Fibroblast of skin of right biceps (primary cell): ENCODE measurements at places on chromosomes 13 and 19.
A peak's percentile ranks its signal among the peaks of the same experiment; 100 is the strongest.

DNA sequence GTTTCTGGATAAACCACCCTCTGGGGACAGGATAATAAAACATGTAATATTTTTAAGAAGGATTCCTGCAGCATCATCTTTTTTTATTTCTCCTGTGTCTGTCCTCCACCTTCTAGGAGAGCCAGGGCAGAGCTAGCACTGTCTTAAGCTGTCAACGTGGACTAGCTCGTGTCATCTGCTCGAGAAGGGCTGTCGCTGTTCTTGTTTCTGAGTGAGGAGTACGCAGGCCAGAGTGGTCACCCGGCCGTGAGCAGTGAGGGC is 13.9 kb downstream of the CAPN12 start:
- DNase-seq = no peak

DNA sequence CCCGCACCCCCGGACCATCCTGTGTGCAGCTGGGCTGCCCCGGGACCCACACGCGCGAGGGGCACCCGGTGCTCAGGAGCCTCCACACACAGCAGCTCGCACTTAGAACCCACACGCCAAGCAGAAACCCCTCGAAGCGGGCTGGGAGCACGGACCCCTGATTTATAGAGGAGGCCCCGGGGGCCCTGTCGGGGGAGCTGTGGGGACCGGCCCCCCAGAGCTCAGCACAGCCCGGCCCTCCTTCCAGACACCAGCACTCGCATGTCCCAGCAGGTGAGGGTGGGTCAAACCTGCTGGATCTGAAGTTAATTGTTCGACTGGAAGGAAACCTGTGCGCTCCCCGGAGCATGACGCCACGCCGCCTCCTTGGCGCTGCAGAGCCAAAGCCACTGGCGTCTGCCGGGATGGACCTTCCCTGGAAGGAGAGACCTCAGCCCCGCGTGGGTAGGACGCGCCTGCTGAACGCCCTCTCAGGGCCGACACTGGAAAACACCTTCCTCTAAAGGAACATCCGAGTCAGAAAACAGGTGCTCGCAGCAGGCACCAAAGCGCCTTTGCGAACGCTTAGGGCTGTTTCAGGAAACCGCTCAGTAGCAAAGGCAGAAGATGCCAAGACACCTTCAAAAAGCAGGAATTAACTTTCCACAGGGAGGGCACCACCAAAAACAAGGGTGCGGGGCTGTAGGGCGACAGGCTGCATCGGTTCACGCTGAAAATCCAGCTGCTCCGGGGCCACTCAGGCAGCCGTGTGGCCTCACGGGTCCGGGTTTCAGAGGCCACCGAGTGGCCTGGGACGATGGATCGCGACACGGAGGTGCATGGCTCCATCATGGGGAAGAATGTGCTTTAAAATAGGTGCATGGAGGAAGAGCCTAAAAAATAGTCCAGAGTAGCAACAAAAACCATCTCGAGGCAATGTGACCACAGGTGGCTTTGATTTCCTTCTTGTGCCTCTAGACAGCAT is 37.8 kb upstream of the GRTP1 start:
- DNase-seq = no peak

- no peak for DNase-seq
These were observed 61.4 kb upstream of the SLITRK1 start for GRCh38 chr13:83943530-83944279.

DNA sequence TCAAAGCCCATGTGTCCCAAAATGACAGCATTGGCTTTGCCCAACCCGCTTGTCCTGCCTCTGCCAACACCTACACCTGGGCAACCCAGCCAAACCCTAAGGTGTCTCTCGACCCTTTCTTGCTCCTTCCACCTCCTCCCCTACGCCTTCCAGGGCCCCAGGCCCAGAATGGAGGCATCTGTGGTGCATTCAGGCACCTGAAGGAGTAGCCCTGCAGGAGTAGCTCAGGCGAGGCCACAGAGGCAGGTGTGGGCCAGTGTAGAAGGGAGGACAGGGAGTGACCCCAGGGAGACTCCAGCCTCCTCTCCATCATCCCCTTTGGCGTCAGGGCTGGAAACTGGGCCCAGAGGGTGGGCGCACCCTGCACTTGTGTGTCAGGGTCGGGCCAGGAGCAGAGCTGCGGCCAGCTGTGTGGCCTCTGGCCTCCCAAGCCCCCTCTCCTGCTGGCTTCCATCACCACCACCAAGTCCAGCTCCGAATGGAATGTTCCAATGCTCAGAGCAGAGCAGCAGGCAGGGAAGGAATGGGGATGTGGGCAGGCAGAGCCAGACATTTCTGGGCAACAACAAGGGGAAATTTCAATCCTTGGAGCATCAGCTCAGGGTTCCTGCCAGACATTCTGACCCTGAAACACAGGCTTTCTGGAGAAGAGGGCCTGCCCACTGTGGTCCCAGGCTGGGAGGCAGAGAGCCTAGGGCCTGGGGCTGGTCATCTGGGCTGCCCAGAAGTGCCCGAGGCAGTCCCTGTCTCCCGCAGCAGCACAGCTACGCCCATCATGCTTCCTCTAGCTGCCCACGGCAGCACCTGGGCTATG is 16.4 kb downstream of the PLEKHF1 start:
- DNase-seq = no peak

- peak; percentile 82 for DNase-seq
These were observed 27.6 kb downstream of the ZNF607 start for GRCh38 chr19:37691881-37692504.

GRCh38 chr19:609004-609346 is 19.3 kb downstream of the HCN2 start:
- DNase-seq = no peak

DNA sequence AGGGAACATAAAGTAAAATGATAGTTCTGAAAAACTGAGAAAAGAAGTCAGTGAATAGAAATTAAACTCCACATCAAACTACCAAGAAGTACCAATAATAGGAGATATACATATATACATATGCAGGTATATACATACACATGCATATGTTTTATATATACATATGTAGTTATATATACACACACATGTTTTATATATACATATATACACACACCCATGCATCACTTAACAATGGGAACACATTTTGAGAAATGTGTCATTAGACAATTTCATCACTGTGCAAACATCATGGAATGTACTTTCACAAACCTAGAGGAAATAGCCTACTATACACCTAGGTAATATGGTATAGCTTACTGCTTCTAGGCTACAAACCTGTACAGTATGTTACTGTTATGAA is 626.8 kb upstream of the PCDH9 start:
- no peak for DNase-seq

DNA sequence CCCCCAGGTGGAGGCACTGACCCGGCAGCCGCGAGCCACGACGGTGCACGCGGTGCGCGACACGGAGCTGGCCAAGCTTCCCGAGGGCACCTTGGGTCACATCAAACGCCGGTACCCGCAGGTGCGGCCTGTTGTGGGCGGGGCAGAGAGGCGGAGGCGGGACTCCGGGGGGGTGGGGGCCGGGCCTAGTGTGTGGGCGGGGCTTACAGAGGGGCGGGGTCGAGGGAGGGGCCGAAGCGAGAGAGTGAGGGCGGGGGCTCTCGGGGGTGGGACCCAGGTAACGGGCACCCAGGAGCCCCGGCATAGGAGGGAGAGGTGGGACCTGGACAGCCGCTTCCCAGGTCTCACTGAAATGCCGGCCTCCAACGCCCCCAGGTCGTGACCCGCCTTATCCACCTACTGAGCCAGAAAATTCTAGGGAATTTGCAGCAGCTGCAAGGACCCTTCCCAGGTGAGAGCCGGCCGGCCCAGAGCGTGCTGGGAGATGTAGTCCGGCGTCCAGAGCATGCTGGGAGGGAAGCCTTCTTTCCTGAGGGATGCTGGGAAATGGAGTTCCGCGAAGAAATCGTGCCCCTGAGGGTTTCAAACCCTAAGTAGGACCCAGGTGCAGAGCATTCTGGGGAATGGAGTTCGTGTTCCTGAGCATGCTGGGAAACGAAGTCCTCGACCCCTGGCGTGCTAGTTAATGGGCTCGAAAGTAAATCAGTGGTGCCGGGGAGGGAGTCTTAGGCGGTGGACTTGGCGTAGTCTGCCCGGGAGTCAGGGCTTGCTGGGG is 15.7 kb downstream of the PNPLA6 start:
- DNase-seq = peak; percentile 66

DNA sequence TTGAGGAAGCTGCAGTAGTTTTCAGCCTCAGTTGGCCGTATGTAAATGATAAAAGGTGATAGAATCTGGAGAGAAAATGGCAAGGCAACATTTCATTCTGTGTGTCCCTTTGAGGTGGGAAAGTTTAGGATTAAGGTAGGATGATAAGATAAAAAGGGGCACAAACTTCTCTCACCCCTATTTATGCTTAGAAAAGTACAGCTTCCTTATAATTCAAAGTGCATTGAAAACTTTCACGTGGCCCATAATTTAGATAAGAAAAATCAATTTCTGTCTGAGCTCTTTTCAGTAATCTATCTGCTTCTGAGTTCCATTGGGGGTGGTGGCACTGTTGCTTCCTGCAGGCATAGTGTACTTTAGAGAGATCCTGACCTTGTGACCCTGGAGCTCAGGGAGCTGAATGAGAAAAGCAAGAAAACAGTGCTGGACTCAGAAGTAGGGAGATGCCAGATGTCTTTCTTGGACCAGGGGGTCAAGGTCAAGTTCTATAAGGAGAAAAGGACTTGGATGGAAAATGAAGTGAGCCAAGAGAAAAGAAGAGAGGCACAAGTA is 187.3 kb downstream of the NDFIP2 start:
- DNase-seq = no peak

DNA sequence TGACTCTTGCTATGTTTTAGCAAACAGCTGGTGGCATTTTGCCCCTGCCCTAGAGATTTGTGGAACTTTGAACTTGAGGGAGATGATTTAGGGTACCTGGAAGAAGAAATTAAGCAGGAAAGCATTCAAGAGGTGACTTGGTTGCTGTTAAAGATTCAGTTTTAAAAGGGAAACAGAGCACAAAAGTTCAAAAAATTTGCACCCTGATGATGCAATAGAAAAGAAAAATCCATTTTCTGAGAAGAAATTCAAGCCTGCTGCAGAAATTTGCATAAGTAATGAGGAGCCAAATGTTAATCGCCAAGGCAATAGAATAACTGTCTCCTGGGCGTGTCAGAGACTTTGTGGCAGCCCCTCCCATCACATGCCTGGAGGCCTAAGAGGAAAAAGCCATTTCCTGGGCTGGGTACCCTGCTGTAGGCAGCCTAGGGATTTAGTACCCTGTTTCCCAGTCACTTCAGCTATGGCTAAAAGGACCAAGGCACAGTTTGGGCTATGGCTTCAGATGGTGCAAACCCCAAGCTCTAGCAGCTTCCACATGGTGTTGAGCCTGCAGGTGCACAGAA is 958.5 kb upstream of the MIR17HG start:
- no peak for DNase-seq

DNA sequence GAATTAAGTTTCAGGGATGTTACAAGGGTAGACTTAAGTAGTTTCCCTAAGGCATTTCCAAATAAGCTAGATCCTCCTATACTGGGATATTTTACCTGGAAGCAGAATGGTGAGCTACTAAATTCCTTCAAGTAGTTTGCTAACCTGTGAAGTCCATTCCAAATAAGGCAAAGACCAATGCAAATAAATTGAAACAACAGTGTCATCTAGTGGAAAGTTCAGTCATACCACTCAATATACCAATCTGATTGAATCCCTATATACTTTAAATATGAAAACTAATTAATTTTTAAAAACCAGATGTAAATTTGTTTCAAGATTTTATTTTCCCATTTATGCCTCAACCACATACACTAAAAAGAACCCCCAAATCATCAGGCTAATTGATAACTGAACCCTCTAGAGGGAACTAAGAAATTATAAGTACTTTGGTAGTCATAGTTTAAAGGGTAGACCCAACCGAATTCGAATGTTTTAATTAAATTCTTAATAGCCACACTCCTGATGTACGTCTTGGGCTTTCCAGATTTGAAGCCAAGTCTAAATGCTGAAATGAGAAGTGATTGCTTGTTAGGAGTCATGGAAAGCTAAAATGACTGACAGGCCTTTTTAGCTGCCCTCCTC is 223.7 kb downstream of the TBC1D4 start:
- DNase-seq = peak; percentile 50

DNA sequence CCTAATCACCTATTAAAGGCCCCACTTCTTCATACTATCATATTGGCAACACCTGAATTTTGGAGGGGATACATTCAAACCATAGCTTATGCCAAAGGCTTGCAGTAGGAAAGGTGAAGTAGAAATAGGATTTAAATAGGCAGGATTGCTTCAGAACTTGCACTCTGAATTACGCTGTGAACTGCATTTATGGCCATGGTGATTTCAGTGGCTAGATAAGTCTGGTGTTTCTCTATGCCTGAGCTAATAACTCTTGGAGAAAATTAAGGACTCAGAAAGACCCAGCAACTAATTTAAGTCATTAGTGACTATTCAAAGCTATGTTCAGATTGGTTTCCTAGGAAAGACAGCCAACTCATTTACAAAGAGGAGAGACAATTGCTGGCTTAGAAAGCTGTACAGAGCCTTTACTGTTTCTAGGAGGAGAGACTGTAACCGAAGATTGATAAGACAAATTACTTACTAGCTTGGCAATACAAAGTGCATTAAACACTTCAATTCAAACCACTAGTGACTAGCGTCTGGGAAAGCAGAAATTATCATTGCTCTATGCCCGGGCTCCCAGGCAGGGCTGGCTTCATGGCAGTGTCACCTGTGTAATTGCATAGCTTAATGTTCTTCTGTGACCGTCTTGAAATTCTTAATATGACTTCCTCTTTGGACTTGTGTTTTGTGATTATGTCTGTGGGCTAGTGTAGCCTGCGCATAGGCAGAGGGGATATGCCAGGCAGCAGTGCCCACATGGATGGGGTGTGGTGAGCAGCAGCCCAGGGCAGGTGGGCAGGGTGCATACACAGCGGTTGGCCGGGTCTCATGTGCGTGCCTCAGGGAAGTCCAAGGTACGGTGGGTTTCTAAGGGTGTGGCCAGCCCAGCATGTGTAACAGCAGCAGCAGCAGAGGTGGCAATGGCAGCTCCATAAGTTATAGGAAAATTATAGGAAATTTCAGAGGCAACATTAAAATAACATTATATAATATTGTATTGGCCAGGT is 60.1 kb downstream of the KL start:
- DNase-seq = no peak

GRCh38 chr13:30004204-30004603 is 153.8 kb upstream of the UBL3 start:
- DNase-seq = peak; percentile 31

DNA sequence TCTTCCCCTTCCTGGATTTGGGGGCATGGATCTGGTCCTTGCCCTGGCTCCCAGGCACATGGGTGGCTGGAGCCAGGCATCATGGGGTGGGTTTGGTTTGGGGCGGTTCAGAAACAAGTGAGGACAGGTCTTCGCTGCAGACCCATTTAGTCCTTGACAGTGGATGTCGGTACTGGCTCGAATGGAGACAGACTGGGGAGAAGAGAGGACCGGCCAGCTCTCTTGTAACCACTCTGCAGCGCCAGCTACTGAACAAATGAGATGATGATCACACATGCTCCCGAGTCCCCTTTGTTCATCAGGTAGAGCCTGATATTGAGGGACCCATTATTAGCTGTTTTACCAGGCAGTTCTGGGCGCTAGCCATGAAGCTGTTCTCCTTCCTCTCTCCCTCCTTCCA is 64.5 kb downstream of the CHST8 start:
- no peak for DNase-seq
